ENCODE measurements at places on chromosomes 12 and 14. TPM values are rescaled to one million over a fixed set of nuclear protein-coding genes. Genes with fewer than 3 reads are reported as not detected.
A peak's percentile ranks its signal among the peaks of the same experiment; 100 is the strongest.

The TMCC3 gene
- polyA plus RNA-seq, result 23.4 TPM

The CCDC196 gene
- not detected for polyA plus RNA-seq

The KIF21A gene
- 5.6 TPM for polyA plus RNA-seq

- no peak for DNase-seq
Observed at GRCh38 chr12:102438047-102438826, 42.1 kb downstream of the IGF1 start.

DNA sequence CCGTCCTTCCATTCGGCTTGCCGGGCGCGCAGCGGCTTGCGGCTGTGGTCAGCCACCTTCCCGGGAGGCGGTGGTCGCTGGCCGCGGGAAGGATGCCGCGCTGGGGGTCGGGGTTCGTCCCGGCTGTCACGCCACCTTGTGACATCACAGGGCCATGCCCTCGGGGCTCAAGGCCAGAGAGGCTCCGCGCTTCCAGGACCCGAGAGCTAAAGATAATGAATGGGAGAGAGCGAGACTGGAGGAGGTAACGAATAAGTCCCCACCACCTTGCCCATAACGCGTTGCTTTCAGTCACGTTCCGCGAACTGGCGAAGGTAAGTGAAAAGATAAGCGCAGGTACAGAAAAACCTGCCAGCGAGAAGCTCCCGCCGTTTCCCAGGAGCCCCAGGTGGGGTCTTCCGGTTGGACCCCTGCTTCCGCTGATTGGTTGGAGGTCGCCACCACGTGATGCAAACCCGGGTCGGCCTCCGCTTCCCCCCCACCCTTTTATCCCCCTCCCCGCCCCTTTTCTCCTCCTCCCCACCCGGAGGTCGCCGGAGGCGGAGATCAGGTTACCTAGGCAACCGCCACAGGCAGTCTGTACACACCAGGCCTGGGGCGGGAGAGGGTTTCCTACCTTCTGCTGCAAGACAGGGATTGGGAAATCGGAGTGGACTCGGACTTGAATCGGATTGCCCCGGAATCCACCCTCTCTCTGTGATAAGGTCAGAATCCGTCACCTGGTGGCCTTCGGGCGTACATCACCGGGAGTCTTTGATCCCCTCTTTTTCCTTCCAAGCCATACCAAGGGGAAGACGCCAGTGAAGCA, at the start of gene LRRC9:
Gene LRRC9, plus strand, starts transcription at position 575 of the 808 bp plus-strand sequence.
- no peak for DNase-seq

DNA sequence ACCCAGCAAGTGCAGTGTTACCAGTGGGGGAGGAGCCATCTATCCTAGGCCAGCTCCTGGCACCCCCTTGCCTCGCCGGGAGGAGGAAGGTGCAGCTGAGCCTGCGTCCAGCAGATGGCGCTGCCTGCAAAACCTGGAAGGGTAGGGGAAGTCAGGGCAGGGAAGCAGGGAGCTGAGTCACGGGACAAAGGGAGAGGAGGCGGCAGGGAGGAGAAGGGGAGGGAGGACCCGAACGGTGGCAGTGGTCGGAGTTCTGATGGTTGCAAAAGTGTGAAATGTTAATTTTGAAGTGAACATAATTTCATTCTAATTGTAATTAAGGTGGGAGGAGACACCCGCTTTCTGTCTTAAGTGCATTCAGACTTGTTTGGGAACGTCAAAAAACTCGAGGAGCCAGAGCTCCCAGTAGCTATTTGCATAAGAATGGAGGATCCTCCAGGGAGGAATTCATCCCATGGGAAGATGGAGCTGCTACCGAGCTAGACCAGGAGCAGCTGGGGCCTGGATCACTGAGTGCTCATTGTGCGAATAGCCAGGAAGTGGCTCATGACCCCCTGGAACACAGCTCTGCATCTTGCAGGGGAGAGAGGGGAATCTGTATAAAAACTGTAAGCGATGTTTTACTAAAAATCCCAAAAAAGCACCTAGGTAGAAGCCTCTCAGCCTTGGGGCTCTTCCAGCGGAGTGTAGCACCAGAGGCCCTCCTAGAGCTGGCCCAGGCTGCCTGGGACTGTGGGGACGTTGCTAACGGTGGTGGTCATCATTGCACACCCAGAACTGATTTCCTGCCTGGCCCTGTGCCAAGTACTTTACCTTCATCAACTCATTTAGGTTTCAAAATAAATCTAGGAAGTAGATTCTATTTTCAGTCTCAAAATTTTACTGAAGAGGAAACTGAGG, 59.5 kb downstream of the EMP1 start:
- peak; percentile 78 for DNase-seq

Measured in forelimb muscle (tissue), 1 donor.